Esophagus mucosa (tissue), 1 donor: ENCODE measurements at places on chromosomes 3 and 15.

DNA sequence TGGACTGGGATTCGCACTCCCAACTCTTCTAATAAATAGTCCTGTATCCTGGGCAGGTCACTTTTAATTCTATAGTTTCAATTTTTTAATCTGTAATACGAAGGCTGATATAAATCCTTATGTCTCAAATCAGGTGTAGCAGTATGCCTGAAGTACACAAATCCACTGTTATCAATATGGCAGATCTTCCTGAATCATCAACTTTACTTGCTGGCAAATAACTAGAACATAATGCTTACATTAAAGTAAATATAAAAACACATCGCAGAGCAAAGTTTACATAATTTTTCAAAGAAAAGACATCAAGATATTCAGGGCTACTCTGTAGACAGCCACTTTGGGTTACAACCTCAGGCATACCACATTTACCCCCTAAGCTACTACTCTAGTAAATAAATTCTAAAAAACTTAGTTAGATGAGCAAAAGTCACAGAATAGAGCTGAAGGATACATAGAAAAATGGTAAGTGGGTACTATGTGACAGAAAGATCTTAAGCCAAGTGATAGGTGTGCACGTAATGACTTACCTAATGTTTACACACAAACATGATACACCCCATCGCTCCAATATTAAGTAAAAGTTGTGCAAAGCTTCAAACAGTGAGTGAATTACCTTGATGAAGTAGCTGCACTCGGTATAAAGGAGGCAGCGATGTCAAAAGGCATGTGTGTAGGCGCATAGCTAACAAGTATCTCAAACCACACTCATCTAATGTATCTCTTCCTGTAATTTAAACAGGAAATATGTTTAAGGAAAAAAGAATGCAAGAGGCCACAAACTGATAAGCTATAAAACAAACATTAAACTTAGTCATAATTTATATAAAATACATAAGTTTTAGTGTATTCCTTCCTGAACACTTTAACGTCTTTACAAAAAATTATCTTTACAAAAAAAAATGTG is 127.9 kb downstream of the DMXL2 start:
- ATAC-seq, result no peak

- no peak for ATAC-seq
Observed at GRCh38 chr15:96716075-96716474, 385.6 kb downstream of the NR2F2 start.

- no peak for ATAC-seq
Observed at GRCh38 chr15:93164409-93164808, 75.4 kb upstream of the RGMA start.

DNA sequence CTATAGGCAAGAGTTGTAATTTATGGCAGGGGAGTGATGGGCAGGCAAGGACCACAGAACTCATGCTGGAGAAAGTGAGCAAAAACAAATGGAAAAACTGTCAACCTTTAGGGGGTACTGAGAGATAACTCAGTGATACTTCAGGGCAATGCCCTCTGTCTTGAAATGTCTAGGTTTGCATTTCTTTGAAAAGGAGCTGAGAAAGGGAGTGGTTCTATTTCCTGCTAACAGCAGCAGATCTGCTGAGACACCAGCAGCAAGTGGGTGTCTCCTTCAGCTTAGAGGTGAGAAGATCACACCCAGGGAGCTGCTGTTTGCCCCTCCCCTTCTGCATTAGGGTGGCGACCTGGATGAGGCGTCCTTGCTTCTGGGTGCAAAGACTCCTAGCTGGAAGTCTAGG is 42.3 kb upstream of the XIRP1 start:
- ATAC-seq, result peak; percentile 61

DNA sequence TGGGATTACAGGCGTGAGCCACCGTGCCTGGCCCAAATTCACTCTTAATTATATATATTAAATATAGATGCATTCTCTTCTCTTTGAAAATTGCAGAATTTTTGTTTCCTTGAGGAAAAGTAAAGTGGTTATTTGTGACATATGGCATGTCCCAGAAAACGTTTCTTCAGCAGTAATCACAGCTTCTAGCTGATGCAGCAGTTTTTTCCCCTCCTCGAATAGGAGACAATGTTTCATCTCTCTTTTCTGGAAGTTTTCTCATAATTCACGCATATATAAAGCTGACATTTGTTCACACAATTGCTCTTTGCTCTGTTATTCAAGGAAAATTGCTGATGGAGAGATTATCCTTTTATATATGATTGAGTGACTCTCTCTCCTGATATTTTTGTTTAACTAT is 99.8 kb downstream of the SERPINI1 start:
- no peak for ATAC-seq

DNA sequence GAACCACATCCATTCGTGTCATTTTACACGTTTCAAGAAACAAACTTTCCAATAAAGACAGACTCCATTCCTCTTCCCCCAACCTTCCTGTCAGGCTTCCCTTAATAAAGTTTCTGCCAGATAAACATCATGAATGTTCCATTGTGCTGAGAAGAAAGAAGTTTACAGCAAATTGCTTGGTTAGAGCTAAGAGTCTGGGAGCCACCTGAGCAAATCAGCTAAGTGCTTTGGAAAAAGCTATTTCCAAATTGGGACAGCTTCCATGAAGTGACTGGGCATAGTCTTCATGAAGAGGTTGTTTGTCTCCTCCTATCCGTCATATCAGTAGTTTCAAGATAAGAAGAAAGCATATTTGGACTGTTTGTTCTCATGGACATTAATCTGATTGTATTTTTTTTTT is 77.0 kb downstream of the MAGI1 start:
- no peak for ATAC-seq

DNA sequence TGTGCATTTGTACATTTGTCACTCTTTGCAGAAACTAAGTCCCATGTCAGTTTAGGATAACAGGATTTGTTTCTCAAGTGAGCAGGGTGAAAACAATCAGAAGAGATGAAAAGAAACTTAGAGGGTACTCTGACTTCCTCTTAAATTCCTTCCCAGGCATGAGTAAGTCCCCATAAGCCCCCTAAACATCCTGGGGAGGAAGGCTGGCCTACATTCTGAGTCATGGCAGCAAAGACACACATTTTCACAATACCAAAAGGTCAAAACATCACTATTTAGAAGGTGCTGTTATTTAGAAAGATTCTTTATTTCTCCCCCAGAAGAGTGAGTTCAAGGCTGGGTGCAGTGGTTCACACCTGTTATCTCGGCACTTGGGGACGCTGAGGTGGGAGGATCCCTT is 7.6 kb upstream of the FOXP1 start:
- ATAC-seq, result no peak

DNA sequence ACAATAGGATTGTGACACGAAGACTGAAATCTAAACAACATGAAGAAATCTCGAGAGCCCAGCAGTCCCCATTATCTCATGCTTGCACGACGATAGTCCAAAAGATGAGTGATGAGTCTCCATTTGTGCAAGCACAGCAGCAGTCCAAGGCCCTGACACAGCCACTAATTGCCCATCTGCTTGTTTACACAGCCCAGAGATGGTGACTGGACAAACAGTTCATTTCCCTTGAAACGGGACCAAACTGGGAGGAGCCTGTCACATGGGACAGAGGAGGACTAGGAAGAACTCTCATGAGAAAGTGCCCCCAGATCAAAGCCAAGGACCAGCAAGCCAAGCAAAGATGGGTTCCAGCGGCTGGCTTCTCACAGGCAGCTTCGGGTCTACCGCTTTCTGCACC is 121.0 kb downstream of the GREM1 start:
- no peak for ATAC-seq

DNA sequence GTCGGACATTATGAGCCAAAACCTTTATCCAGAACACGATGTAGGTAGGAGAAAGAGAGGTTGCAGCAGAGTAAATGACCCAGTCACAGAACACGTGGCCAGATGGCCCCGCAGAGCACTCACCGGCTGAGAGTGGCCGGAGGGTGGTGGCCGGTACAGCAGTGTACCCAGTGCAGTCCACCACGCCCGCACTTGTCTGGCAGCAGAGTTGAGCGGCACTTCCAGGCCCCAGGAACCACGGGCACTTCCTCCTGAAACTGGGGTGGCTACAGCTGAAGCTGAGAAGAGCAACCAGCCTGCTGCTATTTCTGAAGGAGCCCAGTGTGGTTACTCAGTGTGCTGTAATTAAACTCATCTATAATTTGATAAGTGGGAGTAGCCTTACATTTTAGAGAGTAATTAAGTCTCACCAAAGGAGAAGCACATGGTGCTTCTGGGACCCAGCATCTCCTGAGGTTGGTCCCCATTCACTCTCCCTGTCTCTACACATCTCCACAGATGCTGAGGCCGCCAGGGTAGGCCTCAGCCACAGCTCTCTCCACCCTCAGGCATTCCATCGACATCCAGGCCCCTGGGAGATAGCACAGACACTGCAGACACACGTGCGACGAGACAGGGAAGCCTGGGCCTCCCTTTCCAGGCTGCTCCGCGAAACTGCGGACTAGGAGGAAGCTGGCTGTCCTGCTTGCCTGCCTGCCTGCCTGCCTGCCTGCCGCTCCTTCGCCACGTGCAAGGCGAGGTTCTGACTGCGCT is 49.8 kb downstream of the BDH1 start:
- ATAC-seq, result no peak
